ENCODE measurements at places on chromosomes 1 and 21.

DNA sequence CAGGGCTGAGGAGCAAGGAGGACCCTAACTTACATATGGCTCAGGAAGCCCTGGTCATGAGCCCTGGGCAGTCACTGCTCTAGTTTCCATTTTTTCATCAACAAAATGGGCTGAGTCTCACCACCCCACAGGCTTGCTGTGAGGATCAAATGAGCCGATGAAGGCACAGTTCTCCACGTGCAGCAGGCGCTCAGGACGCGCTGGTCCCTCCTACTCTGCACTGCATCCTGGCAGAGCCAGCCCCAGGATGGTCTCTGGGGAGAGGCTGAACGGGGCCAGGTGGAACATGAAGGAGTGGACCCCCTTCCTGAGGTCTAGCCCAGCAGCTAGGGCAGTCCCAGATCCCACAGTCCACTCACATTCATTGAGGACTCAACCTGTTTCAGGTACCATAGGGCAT is 349.3 kb downstream of the PTPRU start:
- DNase-seq, result no peak

DNA sequence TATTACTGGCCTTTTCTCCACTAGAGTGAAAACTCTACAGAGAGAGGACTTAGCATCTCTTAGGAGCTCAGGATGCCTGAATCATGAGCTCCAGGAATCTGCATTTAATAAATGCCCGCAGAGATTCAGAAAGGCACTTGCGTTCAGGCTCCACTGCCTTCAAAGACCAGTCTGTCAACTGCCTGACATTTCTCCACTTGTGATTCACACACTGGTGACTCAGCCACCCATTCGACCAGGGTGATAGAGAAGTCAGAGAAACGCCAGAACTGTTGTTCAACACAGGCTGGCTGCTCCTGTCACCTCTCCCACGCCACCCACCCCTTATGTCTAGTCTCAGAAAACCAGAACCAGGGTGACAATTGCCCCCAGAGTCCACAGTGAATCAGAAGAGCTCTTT is 26.9 kb upstream of the LBR start:
- DNase-seq, result peak; percentile 45

DNA sequence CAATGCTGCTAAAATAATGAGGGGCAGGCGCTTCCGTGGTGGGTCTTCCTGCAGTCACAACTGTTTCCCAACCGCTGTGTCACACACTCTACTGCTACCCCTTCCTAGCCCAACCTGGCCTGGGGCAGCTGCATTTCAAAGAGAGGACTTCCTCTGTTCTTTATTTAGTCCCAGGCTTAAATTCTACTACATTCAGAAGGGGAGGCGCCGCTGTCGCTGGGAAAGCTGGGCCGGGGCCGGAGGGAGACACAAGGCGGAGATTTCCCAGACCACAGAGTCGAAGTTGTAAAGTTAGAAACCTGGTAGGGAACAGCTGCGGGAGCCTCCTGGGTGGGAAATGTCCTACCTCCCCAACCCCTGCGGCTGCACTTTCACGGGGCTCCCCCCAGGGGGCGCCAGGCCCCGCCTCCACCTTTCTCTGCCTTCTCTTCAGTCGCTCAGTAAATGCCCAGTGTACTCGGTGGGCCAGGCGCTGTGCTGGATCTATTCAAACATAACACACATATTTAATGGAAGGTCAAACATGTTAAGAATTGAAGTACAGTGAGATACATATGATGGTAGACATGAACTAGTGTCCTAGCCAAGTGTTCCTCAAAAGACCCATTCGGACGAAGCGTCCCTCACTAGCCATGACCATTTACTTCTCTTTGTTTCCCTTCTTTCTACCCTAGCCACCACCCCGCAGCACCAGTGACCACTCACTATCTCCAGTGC is 23.1 kb downstream of the DYRK3 start:
- peak; percentile 83 for DNase-seq

DNA sequence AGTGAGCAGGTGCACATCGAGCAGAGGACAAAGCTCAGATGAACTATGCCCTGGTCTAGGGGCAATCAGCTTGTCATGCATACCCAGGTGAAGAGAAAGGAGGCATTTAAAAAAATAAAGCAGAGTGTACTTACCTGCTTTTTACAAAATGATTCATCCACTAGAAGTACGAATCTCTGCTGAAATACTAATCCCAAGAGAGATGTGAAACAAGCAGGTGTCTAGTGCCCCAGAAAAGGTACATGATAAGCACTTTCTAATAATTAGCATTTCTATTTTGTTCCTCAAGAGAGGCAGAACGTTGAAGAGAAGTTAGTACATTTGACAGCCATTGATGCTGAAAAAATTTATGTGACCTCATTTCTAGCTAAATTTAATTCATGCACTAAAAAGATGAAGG is 31.1 kb downstream of the CHODL start:
- DNase-seq, result no peak

DNA sequence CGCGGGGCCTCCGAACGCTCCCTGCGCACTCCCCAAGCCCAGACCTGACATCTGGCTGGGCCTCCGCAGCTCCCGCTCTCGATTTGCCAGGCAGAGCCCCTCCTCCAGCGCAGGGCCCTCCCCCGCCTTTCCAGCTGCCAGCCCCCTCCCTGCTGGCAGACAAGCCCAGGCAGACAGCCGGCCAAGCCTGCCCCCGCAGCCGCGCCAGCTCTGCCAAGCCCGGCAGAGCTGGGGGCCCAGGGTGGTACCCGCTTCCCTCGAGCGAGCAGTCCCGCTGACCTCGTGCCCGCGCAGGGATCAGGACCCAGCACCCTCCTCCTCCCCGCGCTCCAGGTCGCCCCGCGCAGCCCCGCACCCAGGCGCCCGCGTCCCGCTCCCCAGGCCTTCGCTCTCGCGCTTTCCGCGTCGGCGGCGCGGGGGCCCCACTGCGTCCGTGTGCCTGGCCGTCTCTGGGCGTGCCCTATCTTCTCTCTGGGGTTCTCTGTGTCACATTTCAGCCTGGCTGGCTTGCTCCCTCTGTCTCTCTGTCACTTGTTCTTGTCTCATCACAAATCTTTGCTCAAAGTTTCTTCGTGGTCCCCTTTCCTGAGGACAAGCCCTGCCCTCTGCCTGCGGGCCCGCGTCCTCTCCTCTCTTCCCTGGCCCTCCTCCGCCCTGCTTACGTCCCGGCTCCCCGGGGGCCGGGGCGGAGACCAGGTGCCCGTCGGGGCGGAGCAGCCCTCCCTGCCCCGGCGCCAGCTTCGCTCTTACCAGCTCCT is 580 bp downstream of the INKA2 start:
- DNase-seq, result peak; percentile 62

- no peak for DNase-seq
Measured at GRCh38 chr1:76124196-76124595, 49.6 kb downstream of the ST6GALNAC3 start.

- DNase-seq, result no peak
Measured at GRCh38 chr1:94629259-94630181, 88.0 kb upstream of the F3 start.
